ENCODE measurements at places on chromosomes 2 and 18.
A peak's percentile ranks its signal among the peaks of the same experiment; 100 is the strongest.

- DNase-seq = no peak
Observed at GRCh38 chr2:237068005-237068576, 17.6 kb upstream of the COPS8 start.

- DNase-seq = no peak
Observed at GRCh38 chr2:19141234-19142004, 217.0 kb downstream of the OSR1 start.

GRCh38 chr2:16666449-16666801, 791 bp upstream of the CYRIA start:
- DNase-seq = no peak

DNA sequence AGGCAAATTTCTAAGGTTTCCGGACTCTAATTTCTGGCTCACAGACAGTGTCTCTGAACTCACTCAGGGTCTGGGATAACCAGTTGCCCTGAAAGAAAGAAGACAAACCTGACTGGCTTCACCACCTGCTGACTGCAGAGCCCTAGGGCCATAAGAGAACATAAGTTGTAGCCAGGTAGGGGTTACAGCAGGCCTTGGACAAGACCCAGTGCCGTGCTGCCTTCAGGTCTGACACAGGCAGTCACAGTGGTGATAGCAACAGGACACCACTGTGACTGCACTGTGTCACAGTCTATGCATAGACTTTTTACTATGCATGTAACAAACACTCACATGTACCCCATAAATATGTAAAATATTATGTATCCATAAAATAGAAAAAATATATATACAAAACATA, 508.5 kb downstream of the PID1 start:
- DNase-seq = no peak

DNA sequence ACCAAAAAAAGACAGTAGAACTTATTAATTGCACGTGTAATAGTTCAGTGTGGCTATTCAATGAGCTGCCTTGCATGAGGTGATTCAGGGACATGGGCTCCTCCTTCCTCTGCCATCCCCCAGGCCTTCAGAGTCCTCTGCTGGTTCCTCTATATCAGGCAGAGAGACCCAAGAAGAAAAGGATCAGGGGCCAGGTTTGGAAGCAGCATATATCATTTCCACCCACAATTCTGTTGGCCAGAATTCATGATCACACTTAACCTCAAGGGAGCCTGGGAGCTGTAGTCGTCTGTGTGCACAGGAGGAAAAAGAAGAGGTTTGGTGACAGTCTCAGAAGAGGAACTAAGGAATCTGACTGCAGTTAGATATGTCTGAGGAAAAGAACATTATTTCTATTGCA, 114.0 kb upstream of the GLS start:
- no peak for DNase-seq

DNA sequence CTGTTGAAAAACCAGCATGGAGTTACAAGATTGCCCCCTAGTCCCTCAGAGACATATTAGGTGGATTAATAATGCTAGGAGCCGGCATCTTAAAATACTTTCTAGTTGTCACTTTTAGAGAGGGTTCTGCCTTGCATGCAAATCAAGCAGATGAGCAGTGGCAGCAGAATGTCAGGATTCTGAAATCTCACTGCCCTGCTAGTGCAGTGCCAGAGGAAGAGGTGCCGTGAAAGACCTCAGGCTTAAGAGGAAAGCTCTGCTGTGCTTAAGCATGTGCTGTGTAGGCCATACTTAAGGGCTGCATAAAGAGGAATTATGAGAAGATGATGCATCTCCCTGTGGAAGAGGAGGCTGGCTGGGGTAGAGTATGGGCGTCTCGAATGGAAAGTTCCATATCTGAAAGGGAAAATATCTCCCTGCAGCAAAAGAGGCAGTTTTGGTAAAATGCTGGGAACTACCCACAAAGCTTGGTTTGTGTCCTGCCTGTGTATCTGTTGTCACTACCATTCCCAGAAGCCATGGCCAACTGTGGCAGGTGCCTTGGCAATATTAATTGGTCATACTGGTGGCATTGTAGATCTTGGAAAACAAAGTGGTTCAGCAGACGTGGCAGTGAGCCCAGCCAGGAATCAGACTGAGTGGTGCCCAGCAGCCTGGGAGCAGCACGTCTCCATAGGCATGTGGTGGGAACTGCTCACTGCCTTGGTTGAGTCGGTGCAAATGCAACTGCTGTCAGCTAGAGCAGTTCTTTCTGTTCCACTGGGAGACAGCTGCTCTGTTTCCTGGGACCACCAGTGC, 131.9 kb downstream of the EVA1A start:
- no peak for DNase-seq

GRCh38 chr18:71899707-71900472, 644.3 kb downstream of the CBLN2 start:
- DNase-seq = peak; percentile 15

GRCh38 chr18:13559754-13560153, 166.6 kb downstream of the FAM210A start:
- DNase-seq = no peak

- no peak for DNase-seq
Observed at GRCh38 chr2:30683236-30683956, 123.8 kb downstream of the CAPN13 start.

DNA sequence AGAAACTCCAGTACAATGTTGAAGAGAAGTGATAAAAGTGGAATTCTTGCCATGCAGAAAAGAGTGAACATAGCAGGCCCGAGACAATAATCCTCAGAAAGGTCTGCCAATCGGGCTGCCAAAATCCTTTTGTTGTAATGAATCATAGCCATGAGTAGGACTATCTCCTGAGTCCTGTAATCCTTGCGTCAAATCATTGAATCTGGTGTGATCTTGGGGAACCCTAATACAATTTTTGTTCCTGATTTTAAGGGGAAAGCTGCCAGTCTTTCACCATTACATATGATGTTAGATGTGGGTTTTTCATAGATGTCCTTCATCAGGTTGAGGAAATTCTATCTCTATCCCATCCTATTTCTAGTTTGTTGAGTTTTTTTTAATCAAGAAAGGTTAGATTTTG, 2.2 kb downstream of the TPGS2 start:
- no peak for DNase-seq

GRCh38 chr2:180753809-180754761, 226.3 kb upstream of the UBE2E3 start:
- DNase-seq = no peak

GRCh38 chr2:222115296-222115695, 183.5 kb downstream of the PAX3 start:
- no peak for DNase-seq

- no peak for DNase-seq
Observed at GRCh38 chr2:46188041-46188716, 109.0 kb upstream of the EPAS1 start.

DNA sequence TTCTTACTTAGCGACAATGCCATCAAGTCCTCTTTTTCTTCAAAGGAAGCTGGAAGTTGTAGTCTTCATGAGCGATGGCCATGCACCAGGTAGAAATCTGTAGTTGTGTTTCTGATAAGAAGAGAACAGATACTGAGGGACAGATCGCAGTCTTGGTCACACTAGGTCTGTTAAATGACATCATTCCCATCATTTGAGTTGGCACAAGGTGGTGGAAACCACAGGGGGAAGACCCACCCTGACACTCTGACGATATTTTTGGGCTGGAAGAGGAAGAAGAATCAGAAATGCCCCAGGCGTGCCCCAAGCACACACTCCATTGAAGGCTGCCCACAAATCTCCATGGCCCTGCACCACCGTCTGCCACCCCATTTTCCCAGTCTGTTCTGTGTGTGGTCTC, 89.0 kb upstream of the BOD1L2 start:
- no peak for DNase-seq

- DNase-seq = no peak
Observed at GRCh38 chr2:69789175-69789721, 40.2 kb upstream of the GMCL1 start.

DNA sequence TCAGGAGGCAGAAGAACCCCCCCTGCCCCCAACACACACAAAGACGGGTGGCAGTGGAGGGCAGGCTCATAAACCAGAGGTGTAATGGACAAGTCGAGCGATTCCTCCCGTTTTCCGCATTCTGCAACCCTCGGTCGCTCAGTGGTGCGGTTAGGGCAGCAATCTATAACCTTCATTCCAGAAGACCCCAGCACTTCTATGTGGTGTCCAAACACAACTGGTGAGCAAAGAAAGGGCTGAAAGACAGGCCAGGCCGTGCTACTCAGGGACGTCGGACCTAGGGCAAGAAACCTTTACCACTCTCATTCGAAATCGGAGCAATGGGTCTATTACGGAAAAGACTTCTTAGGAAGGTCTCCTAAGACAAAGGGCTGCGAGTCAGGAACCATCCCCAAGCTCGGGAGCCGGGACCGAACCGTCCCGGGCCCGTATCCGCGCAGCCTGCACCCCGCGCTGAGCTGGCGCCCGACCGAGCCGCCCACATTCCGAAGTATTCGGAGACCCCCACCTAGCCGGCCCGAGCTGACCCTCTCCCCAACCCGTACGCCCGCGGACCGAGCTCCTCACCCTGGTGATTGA, 568 bp downstream of the ARL5A start:
- DNase-seq = no peak

DNA sequence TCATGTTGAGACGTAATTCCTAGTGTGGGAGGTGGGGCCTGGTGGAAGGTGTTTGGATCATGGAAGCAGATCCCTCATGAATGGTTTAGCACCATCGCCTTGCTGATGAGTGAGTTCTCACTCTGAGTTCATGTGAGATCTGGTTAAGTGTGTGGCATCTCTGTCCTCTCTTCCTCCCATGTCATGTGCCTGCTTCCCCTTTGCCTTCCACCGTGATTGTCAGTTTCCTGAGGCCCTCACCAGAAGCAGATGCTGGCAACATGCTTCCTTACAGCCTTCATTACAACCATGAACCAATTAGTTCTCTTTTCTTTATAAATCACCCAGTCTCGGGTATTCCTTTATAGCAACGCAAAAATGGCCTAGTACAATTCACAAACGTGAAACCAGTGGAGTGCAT, 14.6 kb upstream of the MCM6 start:
- no peak for DNase-seq

GRCh38 chr2:191020221-191020741, 6.3 kb upstream of the STAT1 start:
- DNase-seq = peak; percentile 95

DNA sequence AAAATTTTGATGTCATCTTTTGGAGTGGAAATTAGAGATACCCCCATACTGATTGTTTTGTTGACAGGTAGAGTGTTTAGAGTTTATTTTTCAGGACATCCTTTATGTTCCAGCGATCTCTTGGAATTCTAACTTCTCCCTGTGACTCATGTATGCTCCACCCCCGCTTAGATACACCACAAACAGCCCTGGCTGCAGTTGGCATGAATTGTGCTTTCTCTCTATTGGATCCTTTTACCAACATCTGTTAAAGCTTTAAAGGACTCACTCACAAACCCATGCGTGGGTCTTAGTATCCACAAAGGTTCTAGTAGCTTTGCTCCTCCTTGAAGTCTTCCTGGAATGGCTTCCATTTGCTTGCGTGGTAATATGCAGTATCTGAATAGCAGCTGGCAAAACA, 409.5 kb upstream of the POU3F3 start:
- DNase-seq = no peak

GRCh38 chr2:63977904-63978303, 41.3 kb downstream of the VPS54 start:
- DNase-seq = no peak

DNA sequence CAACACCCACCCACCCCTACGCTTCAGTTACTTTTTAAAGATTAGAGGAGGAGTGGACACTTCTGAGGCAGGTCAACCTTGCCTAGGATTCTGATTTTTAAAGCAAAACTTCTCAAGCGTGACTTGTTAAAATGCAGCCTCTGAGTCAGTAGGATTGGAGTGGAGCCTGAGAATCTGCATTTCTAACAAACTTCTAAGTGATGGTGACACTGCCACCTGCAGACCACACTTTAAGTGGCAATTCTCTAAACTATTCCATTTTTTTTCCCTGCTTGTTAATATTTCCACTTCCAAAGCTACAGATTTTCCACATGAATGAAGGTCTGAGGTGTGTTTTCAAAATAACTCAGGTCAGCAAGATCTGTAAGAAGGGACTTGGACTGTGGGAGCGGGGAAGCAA, 171.1 kb upstream of the CCDC150 start:
- DNase-seq = no peak

DNA sequence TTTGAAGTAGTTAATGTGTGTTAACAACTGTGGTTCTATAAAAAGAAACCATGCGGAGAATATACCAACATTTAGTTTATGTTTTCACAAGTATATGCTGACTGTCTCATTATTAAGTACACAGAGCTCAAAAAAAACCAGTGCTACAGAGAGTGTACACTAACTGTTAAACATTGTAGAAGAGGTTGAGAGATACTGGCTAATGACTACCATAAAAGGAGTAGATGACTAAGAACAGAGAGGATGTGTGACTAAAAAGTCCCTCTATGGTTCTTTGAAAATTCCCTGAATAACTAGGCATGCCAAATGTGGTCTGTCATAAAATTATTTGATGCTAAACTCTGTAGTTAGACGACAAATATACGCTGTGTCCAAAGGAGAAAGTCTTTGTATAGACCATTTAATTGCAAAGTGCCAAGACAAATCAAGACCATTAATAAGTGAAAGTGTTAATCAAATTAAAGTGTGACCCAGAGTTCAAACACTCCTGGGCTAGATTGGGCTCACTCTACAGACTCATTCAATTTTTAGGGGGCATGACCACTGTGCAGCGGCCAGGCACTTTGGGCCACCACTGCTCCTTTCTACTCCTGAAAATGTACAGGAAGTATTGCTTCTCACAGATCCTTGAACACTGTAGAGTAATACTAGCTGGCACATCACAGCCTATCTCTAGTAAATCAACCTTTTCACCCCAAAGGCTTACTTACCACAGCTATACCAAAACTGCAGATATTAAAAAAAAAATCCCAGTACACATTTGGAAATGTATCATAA, 45.1 kb upstream of the SERTAD2 start:
- no peak for DNase-seq

DNA sequence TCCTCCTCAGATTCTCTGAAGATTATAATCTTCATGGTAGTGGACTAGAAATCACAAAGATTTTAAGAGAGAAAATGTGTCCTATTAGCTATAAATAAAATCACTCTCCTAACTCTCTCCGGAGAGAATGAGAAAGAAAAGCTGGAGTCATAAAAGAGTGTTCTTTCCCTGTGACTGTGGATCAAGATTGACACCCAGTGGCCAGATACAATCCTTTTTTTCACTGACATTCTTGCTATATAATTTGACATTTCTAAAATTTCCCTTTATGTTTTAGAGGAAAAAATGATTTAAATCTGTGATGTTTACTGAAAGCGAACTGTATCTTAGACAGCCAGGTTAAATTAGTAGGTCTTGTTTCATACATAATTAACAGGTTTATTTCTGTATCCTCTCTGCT, 35.4 kb upstream of the LRP2 start:
- no peak for DNase-seq

- DNase-seq = no peak
Observed at GRCh38 chr18:37332628-37333420, 232.8 kb downstream of the CELF4 start.
